ENCODE measurements at places on chromosomes 4 and X.
A peak's percentile ranks its signal among the peaks of the same experiment; 100 is the strongest.

GRCh38 chr4:105196523-105197145 lies 50.0 kb downstream of the TET2 start:
- no peak for DNase-seq

DNA sequence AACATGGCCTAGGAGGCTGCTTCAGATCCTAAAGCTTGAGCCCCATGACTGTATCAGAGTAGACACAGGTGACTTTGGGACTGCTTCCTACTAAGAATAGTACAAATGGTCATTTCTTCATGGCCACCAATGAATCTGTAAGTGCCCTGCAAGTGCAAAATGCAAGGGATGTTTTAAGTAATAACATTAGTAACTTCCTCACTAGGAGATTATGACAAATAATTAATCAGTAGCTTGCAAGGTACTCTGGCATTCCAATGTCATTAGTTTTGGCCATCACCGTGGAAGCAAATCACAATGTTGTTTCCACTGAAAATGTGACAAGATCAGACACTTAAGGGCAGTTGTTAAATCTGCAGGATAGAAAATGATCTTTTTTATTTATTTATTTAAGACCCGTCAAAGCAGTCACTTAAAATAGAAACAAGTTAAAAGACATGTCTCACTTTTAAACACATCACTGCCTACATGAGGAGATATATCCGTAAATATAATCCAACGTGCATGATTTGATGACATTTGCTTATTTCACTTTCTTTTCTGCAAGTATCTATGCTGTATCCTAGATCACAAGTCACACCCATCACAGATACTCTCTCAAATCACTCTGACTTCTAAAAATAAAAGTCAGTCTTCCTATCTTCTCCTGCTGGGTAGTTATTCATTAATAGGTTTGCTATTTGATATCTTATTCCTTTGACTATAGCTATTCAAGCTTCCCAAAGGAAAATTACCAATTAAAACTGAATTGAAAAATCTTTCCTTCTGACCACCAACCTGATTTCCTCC lies 400.6 kb downstream of the IL15 start:
- no peak for DNase-seq

DNA sequence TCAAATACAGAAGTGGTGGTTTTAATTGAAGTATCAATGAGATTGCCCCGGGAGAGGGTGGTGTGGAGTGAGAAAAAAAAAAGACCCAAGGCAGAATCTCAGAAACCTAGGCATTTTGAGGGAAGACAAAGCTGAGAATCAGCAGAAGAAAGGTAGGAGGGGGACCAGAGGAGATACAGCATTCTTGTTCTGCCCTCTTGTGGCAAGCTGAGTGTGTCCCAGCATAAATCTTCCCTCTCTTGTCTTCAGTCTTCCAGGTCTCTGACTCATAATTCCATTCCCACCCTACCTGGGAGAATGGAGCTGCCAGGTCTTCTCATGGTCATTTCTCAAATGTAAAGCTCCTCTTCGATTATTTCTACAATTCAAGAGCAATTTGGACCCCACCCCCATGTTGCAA lies 32.7 kb upstream of the MAGED1 start:
- peak; percentile 8 for DNase-seq

GRCh38 chr4:52612341-52612740 lies 46.8 kb downstream of the USP46 start:
- no peak for DNase-seq

GRCh38 chrX:109874548-109874947 lies 128.4 kb upstream of the TMEM164 start:
- no peak for DNase-seq

Data from muscle of arm (tissue), 14 donors.